RWPE2 (cell line): ENCODE measurements at places on chromosomes 11 and 22.

- no peak for DNase-seq
- no peaks in the 10 kb centered on the region for H3K36me3 ChIP-seq
- H3K4me3 ChIP-seq: no peak overlapping the region
- H3K4me1 ChIP-seq: no peaks in the 10 kb centered on the region
- H3K27me3 ChIP-seq: no peaks in the 10 kb centered on the region
These were observed 14.1 kb upstream of the BCR start for GRCh38 chr22:23166042-23166831.

- no peaks in the 10 kb centered on the region for H3K4me1 ChIP-seq
- H3K4me3 ChIP-seq: no peak overlapping the region
- peaks cover 4% of the 10 kb centered on the region for H3K27me3 ChIP-seq
- H3K27ac ChIP-seq: no peak overlapping the region
These were observed 1.8 kb downstream of the TMEM86A start for GRCh38 chr11:18700375-18700774.

DNA sequence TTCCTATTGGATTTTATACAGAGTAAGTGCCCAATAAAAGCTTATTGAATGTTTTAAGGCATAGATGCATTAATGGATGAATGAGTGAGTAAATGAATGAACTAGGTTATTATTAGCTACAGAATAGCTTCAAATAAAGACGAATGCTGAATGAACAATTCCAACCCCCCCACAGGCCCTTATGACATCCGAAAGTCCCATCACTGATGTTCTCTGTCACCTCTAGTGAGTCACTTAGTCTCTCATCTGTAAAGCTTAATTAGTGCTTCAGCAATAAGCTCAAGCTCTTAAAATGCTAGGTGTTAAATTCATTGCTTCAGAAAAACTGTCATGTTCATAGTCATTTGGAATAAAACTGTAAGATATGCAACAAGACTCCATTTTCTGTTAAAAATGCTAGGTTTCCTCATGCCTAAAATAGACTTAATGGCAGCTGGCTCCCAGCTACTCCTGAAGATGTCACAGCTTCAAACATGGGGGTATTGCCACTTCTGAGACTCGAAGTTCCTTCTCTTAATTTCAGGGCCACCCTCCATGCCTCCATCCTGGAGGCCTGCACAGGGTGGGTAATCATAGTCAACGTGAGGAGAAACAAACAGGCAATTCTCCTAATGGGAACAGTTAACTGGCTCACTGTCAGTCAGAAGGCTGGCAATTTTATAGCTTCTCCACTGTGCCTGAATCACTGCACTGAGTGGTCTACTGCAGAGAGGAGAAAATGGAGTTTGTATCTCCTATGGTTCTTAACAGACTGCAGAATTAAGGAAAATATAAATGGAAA, 355.0 kb upstream of the CTSC start:
- H3K4me3 ChIP-seq: no peak overlapping the region
- DNase-seq: no peak
- no peaks in the 10 kb centered on the region for H3K27me3 ChIP-seq

GRCh38 chr11:67514116-67514515, 6.2 kb upstream of the CDK2AP2 start:
- no peak overlapping the region for H3K4me3 ChIP-seq
- H3K27me3 ChIP-seq: no peaks in the 10 kb centered on the region
- DNase-seq: no peak
- no peak overlapping the region for H3K27ac ChIP-seq
- H3K36me3 ChIP-seq: no peaks in the 10 kb centered on the region

DNA sequence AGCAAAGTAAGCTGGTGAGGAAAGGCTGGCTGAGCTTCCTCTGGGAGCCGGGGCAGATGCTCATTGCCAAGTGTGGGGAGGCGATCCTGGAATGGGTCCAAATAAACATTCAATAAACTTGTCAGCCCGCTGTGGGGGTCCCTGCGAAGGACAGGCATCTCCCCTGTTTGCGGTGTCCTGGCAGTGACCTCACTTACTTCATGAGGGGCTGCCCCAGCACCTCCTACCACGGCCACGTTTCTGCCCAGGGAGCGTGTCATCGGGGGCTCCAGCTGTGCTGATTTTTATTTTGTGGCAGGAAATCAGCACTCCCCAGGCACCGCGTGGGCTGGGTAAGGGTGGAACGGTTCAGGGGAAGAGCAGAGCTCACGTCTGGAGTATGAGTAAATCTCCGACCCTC, 493.9 kb upstream of the B3GAT1 start:
- no peak overlapping the region for H3K27ac ChIP-seq
- no peaks in the 10 kb centered on the region for H3K36me3 ChIP-seq
- no peak for DNase-seq
- H3K4me1 ChIP-seq: no peaks in the 10 kb centered on the region
- H3K4me3 ChIP-seq: no peak overlapping the region
- peaks cover 30% of the 10 kb centered on the region for H3K27me3 ChIP-seq
